ENCODE measurements at places on chromosomes 16 and 17. TPM values are rescaled to one million over a fixed set of nuclear protein-coding genes. Genes with fewer than 3 reads are reported as not detected.

Gene USP22
- 140 TPM for total RNA-seq

Gene GINS2
- total RNA-seq = 2.6 TPM

Gene GOSR2
- 55.7 TPM for total RNA-seq

Gene SLC6A2
- total RNA-seq = not detected

Gene HASPIN
- 0.33 TPM for total RNA-seq

Gene CORO1A
- 699 TPM for total RNA-seq

Gene KCNJ18
- not detected for total RNA-seq

Gene HLF
- 0.14 TPM for total RNA-seq

Gene CALB2
- total RNA-seq = not detected

Gene OTOP2
- total RNA-seq = not detected

Gene TP53TG3
- not detected for total RNA-seq

Gene TNFRSF17
- 6.6 TPM for total RNA-seq

Gene NUBP2
- 49.4 TPM for total RNA-seq

Gene SLC16A6
- total RNA-seq = 19.4 TPM

Gene RSL1D1
- total RNA-seq = 102 TPM

Gene SDR42E2
- total RNA-seq = 0.93 TPM

Gene JMJD6
- total RNA-seq = 195 TPM

Gene KRT28
- not detected for total RNA-seq

Gene MYH13
- not detected for total RNA-seq

Gene TBC1D26
- total RNA-seq = not detected

Gene MAF
- total RNA-seq = 27.1 TPM

Gene B9D1
- 3.1 TPM for total RNA-seq

Gene PDILT
- total RNA-seq = not detected

Gene CRYM
- not detected for total RNA-seq

Gene PLA2G10
- not detected for total RNA-seq

Gene SHBG
- not detected for total RNA-seq

Gene FOXN1
- total RNA-seq = not detected

Gene TBC1D28
- total RNA-seq = not detected

Gene KRTAP9-8
- total RNA-seq = not detected

Gene HBA1
- total RNA-seq = not detected

Gene XAF1
- 97.4 TPM for total RNA-seq

Gene P2RX1
- total RNA-seq = 13.4 TPM

Gene PKD1
- 105 TPM for total RNA-seq

Gene FBXL16
- total RNA-seq = 0.48 TPM

Gene TPPP3
- 3.0 TPM for total RNA-seq

Gene EPX
- not detected for total RNA-seq

Gene ITGAL
- 1,260 TPM for total RNA-seq

Gene PERCC1
- 0.96 TPM for total RNA-seq

Gene NPIPB6
- 4.1 TPM for total RNA-seq
